NCI-H1436 treated with DMSO at 0.1 percent for 48 hours (cell line): ENCODE measurements at places on chromosomes 16 and 17.

DNA sequence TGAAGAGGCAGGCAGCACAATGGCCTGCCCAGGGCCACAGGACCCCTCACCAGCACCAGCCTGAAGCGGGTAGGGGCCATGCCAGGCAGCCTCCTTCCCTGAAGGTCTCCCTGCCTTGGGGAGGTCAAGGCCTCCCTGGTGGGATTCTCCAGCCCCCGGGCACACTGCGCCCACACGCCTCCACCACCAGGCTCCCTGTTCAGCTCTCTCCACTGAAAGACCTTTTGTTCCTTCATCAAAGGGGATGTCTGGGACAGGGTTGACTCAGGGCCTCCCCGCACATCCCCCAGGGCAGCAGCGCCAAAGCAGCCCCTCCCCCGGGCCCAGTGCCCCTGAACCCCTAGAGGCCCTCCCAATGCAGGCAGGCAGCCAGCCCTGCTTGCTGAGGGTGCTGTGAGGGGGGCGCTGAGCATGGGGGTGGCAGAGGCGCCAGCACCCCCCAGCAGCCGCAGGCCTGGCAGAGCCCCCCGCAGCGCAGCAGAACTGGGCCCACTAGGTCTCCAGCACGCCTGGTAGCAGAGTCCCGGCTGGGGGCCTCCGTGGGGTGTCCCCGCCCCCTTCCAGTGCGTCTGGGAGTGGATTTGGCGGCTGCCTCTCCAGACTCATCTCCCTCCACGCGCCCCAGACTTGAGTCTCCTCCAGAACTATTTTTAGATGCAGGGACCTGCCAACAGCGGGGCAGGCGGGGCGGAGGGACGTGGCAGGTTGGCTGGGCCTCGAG is 13.1 kb downstream of the BCAR1 start:
- DNase-seq = no peak

GRCh38 chr16:5502467-5502869 is 404.9 kb upstream of the EEF2KMT start:
- no peak for DNase-seq

DNA sequence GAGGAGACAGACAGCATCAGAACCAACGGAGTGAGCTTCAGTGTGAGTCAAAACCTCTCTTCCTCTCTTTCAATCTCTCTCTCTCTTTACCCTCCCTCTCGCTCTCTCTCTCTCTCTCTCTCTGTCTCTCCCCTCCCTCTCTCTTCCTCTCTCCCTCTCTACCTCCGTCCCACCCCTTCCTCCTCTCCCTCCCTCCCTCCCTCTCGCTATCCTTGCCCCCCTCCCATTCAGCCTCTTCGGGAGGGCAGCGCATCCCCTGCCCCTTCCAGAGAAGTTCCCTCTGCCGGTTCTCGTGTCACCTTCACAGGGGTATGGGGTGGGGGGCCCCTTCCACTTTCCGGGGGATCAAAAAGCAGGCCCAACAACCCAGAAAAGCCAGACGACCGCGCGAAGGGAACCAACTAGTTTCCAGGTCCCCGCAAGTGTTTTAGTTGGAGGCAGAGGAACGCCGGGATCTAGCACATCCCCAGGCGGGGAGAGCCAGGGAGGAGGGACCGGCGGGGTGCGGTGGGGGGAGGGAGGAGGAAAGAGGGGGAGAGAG is 28.9 kb upstream of the RBFOX1 start:
- DNase-seq = no peak

DNA sequence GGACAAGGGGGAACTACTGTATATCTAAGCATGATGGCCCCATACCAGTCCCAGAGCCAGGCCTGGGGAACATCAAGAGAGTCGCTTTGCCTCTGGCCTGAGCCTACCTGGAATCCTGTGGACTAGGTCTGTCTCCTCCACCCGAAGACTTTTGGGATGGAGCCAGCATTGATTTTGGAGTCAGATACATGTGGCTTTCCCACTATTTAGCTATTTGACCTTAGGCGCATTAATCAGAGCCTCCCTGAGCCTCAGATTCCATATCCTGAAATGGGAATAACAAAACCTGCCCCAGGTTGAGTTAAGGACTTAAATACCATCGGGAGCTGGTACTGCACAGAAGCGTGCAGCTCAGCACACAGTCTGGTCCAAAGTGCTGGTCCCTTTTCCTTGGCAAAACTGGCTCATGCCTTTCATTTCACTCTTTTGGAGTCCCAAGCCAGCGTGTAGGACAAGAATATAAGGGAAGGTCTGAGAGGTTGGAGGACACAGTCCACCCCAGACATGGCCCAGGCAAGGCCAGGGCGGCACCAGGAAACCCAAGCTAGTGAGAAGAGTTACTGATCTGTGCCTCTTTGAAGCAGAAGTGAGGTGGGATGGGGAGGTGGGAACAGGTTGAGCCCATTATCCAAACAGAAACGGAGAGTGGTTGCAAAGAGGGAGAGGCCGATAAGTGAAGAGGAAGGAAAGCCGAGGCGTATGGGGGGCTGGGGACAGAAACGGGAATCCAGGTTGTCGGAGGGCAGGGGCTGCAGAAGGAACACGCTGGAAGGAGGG is 986 bp downstream of the FA2H start:
- DNase-seq = no peak

GRCh38 chr16:78760611-78761010 is 661.2 kb downstream of the WWOX start:
- no peak for DNase-seq

DNA sequence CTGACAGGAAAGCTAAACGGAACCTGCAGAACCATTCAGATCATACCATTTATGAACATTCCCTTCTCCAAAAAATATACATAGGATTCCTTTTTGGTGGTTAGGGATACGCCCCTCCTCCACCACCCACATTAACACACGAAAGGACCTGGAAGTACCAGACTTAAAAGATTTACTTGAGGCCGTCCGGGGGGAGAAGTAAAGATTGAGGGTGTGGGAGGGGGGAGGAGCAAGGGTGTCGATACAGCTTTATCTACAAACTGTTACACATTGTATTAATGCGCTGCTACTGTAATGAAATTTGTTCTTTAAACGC is 537 bp downstream of the PALB2 start:
- DNase-seq = no peak

GRCh38 chr17:9020824-9021157 is 519 bp upstream of the NTN1 start:
- DNase-seq = no peak

DNA sequence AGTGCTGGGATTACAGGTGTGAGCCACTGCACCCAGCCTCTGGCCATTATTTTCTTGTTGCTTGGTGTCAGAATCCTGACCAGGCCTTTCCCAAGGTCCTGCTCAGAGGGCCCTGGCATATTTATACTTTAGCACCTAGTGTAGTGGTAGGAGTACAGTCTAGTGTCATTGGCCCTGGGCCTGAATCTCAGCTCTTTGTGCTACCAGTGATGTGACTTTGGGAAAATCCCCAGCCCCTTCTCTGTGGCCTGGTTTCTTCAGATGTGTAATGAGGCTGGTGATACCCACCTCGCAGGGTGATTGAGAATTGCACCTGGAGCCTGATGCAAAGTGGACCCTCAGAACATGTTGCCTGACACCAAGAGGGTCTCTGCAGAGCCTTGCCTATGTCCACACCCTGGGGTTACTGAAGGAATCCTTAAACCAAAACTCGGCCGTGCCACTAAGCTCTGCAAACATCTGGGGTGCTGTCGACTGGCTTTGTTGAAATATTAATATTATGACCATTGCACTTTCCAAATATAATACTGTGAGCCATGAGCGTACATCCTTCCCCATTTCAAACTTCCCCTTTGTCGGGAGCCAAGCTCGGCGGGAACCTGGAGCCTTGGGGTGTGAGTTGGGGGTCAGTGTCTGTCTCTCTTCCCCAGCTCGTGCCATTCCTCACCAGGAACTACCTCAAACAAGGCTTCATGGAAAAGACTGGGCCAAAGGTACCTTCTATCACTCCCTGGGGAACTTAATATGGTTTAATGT is 18.0 kb upstream of the RNF135 start:
- DNase-seq = no peak

DNA sequence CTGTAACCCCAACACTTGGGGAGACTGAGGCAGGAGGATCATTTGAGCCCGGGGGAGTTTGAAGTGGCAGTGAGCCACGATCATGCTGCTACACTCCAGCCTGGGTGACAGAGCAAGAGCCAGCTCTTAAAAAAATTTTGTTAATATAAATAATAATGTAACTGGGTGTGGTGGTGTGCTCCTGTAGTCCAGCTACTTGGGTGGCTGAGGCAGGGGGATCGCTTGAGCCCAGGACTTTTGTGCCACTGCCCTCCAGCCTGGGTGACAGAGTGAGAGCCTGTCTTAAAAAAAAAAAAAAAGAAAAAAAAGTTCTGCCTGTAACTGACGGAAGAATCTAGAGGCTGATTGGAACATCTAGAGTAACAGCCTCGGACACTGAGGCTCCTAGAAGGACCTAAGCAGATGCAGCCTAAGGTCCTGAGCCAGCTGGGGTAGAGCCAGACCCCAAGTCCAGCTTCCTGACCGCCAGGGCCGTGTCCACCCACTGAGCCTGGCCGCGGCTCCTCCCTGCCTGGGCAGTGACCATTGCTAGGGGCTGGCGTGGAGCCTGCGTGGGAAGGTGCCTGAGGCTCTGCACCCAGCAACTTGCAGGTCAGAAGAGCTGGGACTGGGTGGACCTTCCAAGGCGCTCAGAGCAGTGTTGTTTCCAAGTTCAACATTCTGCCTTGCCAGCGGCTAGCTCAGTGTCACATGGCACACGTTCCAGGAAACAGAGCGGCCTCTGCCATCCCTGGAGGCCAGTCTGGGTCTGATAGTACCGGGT is 209.4 kb upstream of the CIBAR2 start:
- DNase-seq = no peak

- no peak for DNase-seq
Observed at GRCh38 chr16:31455601-31456314, 3.5 kb upstream of the ARMC5 start.

GRCh38 chr16:971582-971905 is 760 bp upstream of the LMF1 start:
- no peak for DNase-seq

DNA sequence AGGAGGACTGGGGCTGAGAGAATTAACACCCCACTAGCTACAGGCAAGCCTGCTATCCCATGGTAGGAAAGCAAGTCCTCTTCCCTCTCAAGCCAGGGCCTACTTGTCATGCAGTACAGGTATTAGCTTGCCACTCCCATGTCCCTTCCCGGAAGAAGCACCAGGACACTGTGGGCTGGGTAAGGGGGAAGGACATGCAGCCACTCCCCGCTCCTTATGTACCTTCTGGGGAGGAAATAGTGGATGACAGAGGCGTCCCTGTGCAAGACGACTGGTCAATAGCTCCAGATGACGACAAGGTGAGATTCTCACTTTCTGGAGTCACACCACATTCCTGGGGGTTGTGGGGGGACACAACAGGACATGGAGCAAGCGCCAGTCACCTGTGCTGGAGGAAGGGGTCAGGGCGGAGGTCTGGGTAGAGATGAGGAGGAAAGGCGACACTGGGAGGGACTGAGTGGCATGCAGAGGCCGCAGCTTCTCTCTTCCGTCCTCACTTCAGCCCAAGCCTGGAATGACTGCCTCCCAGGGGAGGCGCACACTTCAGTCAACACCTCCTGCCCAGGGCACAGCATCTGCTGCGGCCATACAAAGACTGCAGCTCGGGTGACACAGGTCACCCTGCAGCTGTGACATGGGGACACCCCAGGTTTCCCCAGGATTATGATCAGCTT is 15.1 kb upstream of the FOXJ1 start:
- no peak for DNase-seq

GRCh38 chr16:86292171-86292775 is 218.1 kb upstream of the FOXF1 start:
- DNase-seq = no peak

DNA sequence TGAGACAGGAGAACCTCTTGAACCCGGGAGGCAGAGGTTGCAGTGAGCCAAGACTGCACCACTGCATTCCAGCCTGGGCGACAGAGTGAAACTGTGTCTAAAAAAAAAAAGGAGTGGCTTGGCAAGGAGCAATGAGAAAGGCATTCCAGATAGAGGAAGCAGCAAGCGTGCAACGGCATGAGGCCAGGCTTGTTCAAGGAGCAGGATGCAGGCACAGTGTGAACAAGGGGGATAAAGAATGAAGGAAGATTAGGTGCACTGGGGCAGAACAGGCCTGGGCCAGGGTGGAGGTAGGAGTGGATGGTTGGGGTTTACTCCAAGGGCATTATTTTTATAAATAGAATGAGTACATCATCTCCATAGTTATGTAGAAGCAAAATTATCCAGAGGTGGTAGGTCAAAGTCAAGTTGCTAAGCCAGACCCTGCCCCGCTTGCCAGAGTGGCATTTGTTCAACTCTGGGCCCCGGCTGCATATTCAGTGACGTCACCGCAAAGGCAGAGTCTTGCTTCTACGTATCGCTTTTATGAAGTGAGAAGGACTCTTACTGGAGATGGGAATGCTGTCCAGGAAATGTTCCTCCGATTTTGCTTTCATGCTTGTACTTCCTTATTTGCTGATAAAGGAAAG is 100.2 kb downstream of the KATNIP start:
- no peak for DNase-seq

DNA sequence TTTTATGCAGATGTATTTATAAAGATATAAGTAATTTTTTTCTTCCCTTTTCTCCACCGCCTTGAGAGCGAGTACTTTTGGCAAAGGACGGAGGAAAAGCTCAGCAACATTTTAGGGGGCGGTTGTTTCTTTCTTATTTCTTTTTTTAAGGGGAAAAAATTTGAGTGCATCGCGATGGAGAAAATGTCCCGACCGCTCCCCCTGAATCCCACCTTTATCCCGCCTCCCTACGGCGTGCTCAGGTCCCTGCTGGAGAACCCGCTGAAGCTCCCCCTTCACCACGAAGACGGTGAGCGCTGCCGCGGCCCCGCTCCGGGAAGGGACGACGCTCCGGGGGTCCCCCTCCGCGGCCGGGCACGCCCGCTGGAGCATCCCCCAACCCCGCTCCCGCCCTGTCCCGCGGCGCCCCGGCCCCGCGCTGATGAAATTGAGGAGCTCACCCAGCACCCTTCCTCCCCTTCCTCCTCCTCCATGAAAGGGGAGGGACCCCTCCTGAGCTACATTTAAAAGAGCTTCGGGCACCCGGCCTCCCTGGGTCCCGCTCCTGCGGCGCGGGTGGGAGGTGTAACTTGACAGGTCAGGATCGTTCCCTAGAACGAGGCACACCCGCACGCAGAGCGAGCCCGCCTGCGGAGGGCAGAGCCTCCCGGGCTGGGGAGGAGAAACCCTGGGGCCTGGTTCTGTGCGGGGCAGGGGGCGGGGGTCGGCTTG is 706 bp downstream of the HLF start:
- DNase-seq = no peak

- DNase-seq = no peak
Observed at GRCh38 chr16:67763066-67763465, 43.3 kb downstream of the RANBP10 start.
